Epithelial cell of umbilical artery (primary cell): ENCODE measurements at places on chromosomes 1 and 21. TPM values are rescaled to one million over a fixed set of nuclear protein-coding genes. Genes with fewer than 3 reads are reported as not detected.

Gene UBE2U
- total RNA-seq, result not detected in 2 replicates

Gene DCST1
- total RNA-seq, result not detected in 2 replicates

Gene HORMAD1
- total RNA-seq, result 0.32 TPM in 1 of 2 replicates, not detected in the other

Gene AMY2B
- 0.30 and 0.65 TPM in 2 replicates for total RNA-seq

Gene HMGCS2
- not detected in 2 replicates for total RNA-seq

Gene RNU1-1
- total RNA-seq, result under 0.01 and 5,836 TPM in 2 replicates

Gene PADI2
- total RNA-seq, result not detected in 2 replicates

Gene EPHA10
- not detected in 2 replicates for total RNA-seq

Gene IFI16
- total RNA-seq, result 67.9 and 144 TPM in 2 replicates

Gene FCGR1A
- total RNA-seq, result not detected in 2 replicates

Gene MXRA8
- total RNA-seq, result 1.6 and 2.1 TPM in 2 replicates

Gene ITLN2
- total RNA-seq, result not detected in 2 replicates

Gene KLHL20
- 32.2 and 47.6 TPM in 2 replicates for total RNA-seq

Gene OVAAL
- not detected in 2 replicates for total RNA-seq
